NCI-H1105 treated with DMSO at 0.1 percent for 48 hours (cell line): ENCODE measurements at places on chromosomes 4 and X.

GRCh38 chrX:114201622-114202021 is 382.3 kb upstream of the HTR2C start:
- no peak for DNase-seq

DNA sequence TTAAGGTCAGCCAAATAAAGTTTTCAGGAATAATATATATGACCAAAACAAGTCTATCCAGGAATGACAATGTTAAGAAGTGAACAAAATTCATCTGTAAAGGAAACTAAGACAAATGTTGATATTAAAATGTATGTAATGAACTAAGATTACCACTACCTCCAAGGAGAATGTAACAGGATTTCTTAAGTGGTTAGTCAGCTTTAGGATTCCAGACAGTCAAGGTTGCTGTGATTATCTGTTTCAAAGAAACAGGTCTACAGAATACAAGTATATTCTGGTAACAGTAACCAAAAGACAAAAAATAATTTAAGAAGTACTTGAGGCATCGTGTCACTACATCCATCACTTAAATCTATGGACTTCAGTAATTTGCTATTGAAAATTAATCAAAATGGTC is 172.8 kb downstream of the SCFD2 start:
- no peak for DNase-seq

DNA sequence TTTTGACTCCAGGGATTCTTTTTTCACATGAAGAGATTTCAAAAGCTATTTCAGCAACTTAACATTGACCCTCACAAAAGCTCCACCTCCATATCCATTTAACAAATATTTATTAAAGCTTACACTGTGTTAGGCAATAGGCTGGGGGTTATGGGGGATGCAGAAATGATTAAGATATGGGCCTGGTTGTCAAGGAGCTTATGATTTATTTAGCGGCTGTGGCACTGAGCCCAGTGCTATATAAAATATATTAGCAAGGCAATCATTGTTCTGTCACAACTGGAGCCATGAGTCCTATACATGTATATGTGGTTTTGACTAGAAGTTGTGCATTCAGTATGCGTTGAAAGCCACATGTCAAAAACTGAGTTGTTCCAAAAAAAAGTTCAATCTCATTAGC is 131.1 kb downstream of the GPC3 start:
- DNase-seq: no peak

GRCh38 chr4:109559625-109559982 is 442 bp upstream of the MCUB start:
- no peak for DNase-seq

- DNase-seq: no peak
Observed at GRCh38 chr4:67055319-67055718, 490.0 kb downstream of the CENPC start.
